Activated B cell treated with CpG ODN at 0.5 μM for 24 hours (primary cell): ENCODE measurements at places on chromosomes 1 and 21.
A peak's percentile ranks its signal among the peaks of the same experiment; 100 is the strongest.

DNA sequence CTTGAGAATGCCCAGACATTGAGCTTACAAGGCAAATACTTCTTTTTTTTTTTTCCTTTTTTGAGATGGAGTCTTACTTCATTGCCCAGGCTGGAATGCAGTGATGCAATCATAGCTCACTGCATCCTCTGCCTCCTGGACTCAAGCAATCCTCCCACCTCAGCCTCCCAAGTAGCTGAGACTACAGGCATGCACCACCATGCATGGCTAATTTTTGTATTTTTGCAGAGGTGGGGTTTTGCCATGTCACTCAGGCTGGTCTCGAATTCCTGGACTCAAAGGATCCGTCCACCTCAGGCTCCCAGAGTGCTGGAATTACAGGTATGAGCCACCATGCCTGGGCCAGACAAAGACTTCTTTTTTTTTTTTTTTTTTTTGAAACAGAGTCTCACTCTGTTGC lies 79.1 kb downstream of the NUP210L start:
- no peaks in the 10 kb centered on the region for H3K4me1 ChIP-seq
- no peak for DNase-seq
- no peak overlapping the region for H3K4me3 ChIP-seq

- no peaks in the 10 kb centered on the region for H3K27me3 ChIP-seq
- DNase-seq, result no peak
- no peaks in the 10 kb centered on the region for H3K36me3 ChIP-seq
- no peaks in the 10 kb centered on the region for H3K4me1 ChIP-seq
- H3K27ac ChIP-seq, result no peak overlapping the region
Measured at GRCh38 chr1:99282536-99282935, 18.2 kb downstream of the PLPPR4 start.

GRCh38 chr1:154478639-154479038 lies 23.4 kb upstream of the TDRD10 start:
- no peak overlapping the region for H3K27ac ChIP-seq
- DNase-seq, result no peak
- no peak overlapping the region for H3K4me3 ChIP-seq
- peaks cover 10% of the 10 kb centered on the region for H3K4me1 ChIP-seq
- no peaks in the 10 kb centered on the region for H3K27me3 ChIP-seq
- H3K36me3 ChIP-seq, result no peaks in the 10 kb centered on the region

DNA sequence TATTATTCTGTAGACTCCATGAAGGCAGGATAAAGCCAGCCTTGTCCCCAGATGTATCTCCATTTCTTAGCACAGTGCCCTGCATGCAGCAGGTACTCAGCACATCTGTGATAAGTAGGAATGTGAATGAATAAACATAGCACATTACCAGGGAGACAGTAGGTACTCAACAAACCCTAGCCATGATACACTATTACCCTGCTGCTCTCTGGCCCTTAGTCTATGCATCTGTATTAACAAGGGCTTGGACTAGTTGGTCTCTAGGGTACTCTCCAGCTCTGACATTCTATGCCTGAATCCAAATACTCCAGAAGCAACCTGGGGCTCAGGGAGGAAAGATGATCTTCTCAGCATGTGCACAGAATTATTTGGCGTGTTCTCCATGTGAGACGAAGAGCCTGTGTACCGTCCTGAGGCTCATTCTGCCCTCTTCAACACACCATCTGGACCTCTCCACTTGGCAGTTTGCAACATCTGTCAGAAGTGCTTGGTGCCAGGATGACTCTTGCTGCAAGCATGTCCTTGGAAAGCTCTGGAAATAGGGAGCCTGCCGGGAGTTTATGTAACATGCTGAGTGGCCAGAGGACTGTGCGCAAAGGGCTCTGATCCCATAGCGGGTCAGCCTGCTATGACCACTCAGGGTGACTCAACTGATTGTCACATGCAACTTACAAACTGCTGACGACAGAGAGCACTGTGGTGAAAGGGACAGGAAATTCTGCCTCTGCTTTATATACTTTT lies 228.2 kb upstream of the USP24 start:
- DNase-seq, result no peak
- peaks cover 5% of the 10 kb centered on the region for H3K27me3 ChIP-seq
- H3K4me3 ChIP-seq, result no peak overlapping the region
- no peaks in the 10 kb centered on the region for H3K36me3 ChIP-seq
- no peak overlapping the region for H3K27ac ChIP-seq

DNA sequence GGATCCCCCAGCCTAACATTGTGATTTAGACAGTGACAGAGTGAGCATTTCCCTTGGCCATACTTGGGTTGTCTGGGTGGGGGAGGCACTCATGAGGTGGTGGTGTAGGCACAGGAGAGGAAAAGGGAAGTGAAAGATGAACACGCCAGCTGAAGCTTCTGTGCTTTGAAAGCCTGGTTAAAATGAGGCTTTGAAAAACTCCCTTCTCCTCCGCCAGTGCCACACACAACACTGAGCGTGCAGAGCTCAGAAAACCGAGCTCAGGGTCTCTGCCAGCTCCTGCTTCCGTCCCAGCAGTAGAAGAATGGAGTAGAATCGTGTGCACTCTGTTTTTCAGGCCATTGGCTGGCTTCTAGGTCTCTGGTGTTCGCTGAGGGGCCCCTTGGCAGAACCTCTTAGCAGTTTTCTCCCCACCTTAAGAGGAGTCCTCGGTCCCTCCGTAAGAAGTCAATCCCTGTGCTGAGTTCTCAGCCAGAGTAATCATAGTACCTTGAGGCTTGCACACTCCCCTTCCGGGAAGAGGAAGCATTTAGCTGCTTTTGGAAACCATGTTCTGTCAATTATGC lies 12.9 kb downstream of the PLEKHM2 start:
- peak; percentile 60 for DNase-seq
- H3K4me3 ChIP-seq, result peak overlapping the region; percentile 81
- peaks cover 27% of the 10 kb centered on the region for H3K36me3 ChIP-seq

DNA sequence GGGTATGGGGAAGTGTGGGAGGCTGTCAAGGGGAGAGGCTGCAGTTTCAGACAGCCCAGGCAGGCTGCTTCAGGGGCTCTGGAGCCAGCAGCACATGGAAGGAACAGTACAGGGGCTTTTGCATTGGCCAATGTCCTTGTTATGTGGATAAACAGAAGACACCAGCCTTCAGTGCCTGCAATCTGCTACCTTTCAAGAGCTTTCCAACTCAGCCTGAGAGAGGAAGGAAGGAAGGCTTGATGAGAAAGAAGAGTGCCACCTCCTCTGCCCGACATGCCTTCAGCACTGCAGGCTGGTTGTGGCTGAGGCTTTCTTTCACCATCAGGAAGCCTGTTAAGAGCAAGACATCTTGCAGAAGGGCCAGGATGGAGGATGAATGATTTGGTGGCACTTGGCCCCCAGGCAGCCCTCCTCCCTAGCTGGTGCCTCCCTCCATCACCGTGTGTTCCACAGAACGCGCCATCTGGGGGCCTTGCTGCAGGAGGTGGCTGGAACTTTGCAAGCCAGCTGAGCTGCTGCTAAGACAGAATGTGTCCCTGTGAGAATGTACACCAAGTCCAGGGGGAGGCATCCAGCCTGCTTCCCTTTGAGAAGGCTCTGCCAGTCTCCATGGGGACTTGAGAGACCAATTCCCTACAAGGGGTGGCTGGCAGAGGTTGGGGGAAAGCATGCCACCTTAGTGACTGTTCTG lies 372.4 kb upstream of the PROX1 start:
- H3K27me3 ChIP-seq, result peaks cover 6% of the 10 kb centered on the region
- no peak overlapping the region for H3K27ac ChIP-seq
- DNase-seq, result no peak

DNA sequence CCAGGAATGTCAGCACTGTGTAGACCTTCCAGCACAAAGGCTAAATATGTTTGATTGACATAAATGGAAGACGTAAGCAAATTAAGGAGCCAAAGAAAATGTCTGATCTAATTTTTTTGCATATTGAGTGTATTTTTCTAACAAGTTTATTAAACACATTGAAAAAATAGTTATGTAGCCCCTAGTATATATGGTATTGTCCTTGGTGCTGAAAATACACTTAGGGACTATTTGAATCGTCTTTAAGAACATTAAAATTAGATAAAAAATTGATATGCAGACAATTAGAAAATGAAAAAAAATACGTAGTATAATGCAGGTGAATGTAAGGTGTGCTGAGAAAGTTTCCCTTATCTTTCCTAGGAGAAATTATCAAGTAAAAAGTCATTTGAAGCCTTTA lies 337.0 kb downstream of the OMA1 start:
- no peaks in the 10 kb centered on the region for H3K36me3 ChIP-seq
- H3K27ac ChIP-seq, result no peak overlapping the region
- no peaks in the 10 kb centered on the region for H3K27me3 ChIP-seq
- no peak for DNase-seq

DNA sequence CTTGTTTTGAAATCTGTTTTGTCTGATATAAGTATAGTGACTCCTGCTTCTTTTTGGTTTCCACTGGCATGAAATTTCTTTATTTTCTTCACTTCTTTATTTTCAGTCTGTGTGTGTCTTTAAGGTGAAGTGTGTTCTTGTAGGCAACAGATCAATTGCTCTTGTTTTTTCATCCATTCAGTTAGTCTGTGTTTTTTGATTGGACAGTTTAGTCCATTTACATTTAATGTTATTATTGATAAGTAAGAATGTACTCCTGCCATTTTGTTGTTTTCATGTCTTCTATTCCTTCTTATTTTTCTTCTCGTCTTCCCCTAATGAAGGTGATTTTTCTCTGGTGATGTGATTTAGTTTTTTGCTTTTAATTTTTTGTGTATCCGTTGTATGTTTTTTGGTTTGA lies 487.7 kb upstream of the PBX1 start:
- H3K36me3 ChIP-seq, result no peaks in the 10 kb centered on the region
- H3K4me3 ChIP-seq, result no peak overlapping the region
- H3K4me1 ChIP-seq, result no peaks in the 10 kb centered on the region

DNA sequence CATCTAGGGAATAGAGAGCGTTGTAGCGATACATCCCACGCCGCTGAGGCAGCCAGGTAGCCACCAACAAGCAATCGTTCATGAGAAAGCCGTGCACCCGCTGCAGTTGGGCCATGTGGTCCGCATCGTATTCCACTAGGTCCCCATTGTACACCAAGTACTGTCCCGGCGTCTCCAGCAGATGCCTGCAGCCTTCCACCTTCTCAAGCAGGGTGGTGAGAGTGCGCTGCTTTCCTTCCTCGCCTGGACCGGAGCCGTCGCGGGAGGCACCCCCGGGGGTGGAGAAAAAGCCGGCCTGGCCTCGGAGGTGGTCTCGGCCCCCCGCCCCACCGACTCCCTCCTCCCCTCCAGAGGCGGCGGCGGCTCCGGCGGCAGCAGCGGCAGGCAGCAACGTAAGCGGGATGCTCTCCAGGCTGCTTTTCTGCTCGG lies 595 bp downstream of the EXOC8 start:
- H3K36me3 ChIP-seq, result peaks cover 56% of the 10 kb centered on the region
- H3K27ac ChIP-seq, result peak overlapping the region; percentile 99
- peaks cover 69% of the 10 kb centered on the region for H3K4me1 ChIP-seq
- peak overlapping the region; percentile 99 for H3K4me3 ChIP-seq

DNA sequence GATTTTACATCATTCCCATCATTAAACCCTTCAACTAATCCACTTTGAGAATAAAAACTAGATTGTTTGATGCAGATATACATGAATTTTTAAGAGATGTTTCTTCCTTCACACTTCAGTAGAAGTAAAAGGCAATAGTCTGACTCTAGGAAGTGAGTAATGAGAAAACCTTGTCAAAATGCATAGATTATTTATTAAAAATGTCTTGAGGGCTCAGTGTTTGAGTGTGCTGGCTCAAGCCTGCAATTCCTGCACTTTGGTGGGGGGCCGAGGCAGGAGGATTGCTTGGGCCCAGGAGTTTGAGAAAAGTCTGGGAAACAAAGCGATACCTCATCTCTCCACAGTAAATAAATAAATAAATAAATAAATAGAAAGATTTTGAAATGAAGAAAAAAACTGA lies 177.1 kb downstream of the NEGR1 start:
- no peak overlapping the region for H3K4me3 ChIP-seq
- no peaks in the 10 kb centered on the region for H3K27me3 ChIP-seq
- no peak for DNase-seq

DNA sequence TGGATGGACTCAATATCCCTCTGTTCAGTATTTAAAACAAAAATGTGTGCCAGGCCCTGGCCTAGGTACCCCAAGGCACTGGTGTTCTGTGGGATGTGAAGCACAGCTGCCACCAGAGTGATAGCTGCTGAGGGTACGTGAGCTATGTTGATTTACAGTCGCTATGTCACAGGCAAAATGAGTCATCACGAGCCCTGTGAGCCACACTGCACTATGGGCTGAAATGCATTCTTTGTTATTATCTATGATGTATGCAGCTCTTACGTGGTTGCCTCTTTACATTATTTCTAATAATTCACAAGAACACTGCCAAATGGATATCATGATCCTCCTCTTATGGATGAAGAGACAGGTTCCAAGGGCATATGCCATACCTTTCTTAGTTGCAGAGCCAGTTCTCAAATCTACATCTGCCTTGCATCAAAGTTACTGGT lies 2.1 kb downstream of the TEX38 start:
- no peak for DNase-seq
- H3K4me1 ChIP-seq, result peaks cover 15% of the 10 kb centered on the region
- no peak overlapping the region for H3K27ac ChIP-seq
- H3K36me3 ChIP-seq, result peaks cover 55% of the 10 kb centered on the region

DNA sequence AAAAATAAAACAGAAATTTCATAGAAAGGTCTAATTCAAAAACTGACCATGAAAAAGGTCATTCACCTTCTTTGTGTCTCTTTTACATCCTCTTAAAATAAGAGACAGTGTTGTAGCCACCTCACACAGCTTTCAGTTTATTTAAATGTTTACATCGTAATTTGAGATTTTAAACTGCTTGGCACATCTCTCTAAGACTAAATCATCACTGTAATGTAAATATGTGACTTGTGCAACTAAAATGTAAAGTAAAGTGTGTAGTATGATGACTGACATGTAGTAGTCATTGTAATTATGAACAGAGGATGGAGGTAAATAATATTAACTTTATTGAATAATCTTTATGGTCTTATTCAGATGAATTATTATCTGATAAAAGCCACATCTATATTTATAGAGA lies 283.9 kb downstream of the KCNT2 start:
- H3K4me3 ChIP-seq, result no peak overlapping the region
- no peaks in the 10 kb centered on the region for H3K4me1 ChIP-seq
- H3K27ac ChIP-seq, result no peak overlapping the region
- H3K27me3 ChIP-seq, result no peaks in the 10 kb centered on the region

DNA sequence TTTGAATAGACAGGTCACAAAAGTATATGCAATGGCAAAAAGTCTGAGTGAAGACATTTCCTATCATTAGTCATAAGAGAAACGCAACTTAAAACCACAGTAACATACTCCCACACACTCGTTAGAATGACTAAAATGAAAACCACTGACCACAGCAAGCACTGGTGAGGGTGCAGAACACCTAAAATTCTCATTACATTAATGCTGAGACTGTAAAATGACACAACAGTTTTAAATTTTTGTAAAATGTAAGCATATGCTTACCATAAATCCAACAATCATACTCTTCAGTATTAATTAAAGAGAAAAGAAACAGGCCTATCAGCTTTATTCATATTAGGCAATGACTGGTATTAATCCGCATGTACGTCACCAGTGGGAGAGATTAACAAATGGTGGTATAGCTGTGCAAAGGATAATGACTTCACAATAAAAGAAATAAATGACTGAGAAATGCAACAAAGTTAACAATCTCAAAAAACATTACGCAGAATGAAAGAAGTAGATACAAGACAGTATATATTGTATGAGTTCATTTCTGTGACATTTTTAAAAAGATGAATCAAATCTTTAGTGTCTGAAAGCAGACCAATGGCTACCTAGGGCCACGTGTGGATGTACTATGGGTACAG lies 253.5 kb downstream of the AKT3 start:
- H3K27ac ChIP-seq, result peak overlapping the region; percentile 32
- no peak overlapping the region for H3K4me3 ChIP-seq
- H3K27me3 ChIP-seq, result no peaks in the 10 kb centered on the region
- peaks cover 17% of the 10 kb centered on the region for H3K36me3 ChIP-seq
